ENCODE measurements at places on chromosomes 6 and 20. TPM values are rescaled to one million over a fixed set of nuclear protein-coding genes. Genes with fewer than 3 reads are reported as not detected.

DNA sequence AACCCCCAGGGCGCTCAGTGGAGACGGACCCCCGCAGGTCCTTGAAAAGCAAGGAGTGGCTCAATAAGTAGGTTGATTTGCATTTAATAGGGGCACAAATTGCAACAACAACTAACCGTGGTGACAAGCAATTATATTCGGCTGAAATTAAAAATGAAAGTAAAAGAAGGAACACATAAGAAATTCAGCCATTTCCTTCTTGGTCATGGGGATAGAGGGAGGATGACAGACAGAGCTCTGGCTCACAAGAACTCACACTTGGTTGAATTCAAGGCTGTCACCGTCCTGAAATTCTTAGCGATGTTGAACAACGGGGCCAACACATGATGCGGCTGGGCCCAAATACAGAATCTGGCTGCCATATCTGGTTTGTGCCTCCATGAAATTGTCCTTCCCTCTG lies 129.0 kb downstream of the EDN3 start:
- DNase-seq: no peak

- no peak for DNase-seq
Observed at GRCh38 chr6:45376310-45377042, 1.3 kb downstream of the SUPT3H start.

DNA sequence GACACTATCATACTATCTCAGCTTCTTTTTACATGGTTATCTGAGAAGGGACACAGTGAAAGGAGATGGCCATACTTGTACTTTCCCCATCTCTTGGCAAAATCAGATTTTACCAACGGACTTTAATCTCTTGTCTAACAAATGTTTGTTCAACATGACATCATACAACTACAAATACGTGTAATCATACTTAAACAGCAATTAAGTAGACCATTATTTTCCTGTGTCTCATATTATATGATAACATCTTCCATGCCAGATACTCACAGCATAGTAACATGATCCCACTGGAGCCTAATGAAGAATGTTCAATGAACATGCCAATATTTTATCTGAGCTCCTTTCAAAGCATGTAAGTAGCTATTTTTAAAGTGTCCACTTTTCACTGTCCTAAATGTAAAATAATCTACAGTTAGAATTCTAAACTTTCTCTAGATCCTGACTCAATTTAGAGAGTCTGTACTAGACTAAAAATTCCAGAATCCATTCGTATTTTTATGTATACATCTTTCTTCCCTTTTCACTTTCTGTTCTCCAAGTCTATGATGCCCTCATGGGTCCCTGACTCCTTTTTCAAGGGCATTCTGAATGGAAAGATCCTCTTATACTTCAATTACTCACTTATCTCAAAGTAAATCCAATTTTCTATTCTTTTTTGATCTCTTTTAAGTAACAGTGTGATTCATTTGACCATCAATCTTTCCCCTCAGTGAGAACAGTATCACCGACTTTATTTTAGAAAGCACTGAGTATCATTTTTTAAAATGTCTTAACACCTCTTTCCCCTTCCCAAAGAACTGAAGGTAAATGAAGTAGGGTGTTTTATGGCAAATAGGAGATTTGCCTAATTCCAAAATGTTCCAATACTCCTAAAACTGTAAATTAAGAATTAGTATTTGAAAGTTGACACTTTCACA lies 133.5 kb downstream of the CDK19 start:
- no peak for DNase-seq

DNA sequence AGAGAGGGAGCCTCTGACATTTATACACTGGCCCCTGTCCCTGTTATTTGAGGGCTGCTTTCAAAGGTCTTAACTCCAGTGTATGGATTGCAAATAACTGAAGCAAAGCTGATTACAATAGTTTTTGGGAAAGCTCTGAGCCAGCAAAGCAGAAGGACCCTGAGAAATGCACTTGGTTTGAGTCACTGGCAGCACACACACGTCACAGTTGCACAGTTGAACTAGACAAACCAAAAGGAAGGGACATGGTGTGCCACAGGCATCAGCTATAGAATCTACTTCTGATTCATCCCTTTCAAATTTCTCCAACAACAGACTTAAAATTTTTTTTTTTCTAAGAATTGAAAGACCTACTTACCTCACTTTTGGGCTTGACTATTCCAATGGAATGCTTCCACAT lies 56.4 kb downstream of the SNRNP48 start:
- DNase-seq: no peak

DNA sequence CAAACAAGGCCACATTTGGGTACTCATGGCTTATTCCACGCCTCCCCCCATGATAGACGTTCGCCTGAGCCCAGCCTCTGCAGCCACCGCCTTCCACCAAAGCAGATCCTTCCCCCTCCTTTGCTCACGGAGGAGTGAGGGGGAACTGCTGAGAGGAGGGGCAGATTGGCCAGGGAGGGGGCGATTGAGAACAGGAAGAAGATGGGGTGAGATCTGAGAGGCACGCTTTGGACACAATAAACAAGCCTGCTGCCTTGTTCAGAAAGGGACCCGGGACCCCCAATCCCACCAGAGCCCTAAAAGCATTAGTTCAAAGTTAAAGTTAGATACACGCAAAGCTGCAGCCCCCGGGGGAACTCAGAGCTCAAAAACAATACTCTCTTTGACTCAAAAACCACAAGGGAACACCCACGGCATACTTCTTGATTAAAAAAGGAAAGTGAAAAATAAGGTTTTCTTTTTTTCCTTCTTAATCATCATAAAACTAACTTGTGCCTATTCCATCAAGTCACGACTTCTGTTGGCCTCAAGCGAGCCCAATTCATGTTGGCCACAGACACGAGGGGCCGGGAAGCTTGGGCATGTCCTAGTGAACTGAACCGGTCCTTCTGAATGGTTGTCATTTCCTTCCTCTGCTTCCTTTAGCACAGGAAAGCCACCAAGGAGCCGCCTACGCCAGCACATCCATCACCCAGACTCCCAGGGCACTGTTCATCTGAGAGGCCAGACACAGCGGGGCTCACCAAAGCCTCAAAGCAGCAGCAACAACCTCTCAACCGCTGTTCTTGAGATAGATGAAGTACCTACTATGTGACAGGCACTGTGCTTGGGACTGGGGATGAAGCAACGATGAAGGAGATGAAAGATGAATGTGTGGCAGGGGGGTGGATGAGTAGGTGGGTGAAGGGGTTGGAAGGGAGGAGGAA lies 44.7 kb downstream of the NFATC2 start:
- no peak for DNase-seq

- no peak for DNase-seq
Observed at GRCh38 chr6:16228709-16229665, 9.4 kb upstream of the GMPR start.

GRCh38 chr20:25297141-25297905 lies 49.4 kb downstream of the PYGB start:
- no peak for DNase-seq

- DNase-seq: no peak
Observed at GRCh38 chr6:163170294-163170883, 244.1 kb upstream of the QKI start.

GRCh38 chr6:110643175-110643574 lies 166.8 kb upstream of the SLC22A16 start:
- no peak for DNase-seq

- DNase-seq: no peak
Observed at GRCh38 chr20:458776-459175, 3.6 kb downstream of the TBC1D20 start.

- DNase-seq: no peak
Observed at GRCh38 chr6:39037707-39038106, 10.9 kb upstream of the GLP1R start.

- no peak for DNase-seq
Observed at GRCh38 chr20:50304923-50305635, 114.4 kb downstream of the CEBPB start.

DNA sequence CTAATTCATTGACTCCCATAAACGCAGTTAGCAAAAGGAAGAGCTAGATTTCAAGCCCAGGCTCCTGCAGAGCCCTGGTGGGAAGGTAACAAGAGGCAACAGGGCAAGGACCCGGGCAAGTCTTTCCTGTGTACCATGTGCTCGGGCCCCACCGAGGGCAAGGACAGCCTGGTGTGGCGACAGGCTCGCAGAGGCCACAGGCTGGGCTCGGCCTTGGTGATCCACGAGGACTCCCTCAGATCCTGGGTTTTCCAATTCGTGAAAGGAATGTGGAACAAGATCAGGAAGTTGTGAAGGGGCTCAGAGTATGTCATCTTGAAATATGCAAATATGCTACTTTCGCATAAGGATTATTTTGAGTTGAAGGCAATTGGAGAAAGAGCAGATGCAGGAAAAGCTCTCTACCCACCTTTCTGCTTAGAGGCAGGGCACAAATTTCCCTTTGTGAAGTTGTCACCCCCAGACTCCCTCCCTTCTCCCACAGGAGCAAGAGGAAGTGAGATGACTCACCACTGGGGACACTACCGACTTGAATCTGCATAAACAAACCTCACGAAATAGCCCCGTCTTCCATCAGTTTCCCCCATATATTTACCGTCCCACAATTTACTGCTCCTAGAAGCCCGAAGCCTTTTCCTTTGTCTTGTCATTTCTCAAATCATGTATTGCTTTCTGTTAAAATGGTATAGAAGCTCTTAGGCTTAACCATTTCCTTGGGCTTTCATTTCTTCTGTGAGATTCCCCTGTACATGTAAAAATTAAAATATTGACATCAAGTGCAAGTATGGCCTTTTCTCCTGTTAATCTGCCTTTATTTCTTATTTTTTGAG lies 79.0 kb downstream of the PSMG4 start:
- DNase-seq: peak; percentile 18

- DNase-seq: no peak
Observed at GRCh38 chr6:57243954-57244353, 21.8 kb upstream of the RAB23 start.

- DNase-seq: no peak
Observed at GRCh38 chr6:157761926-157762325, 61.1 kb upstream of the SNX9 start.

- no peak for DNase-seq
Observed at GRCh38 chr20:4131911-4132310, 116.6 kb upstream of the RNF24 start.

DNA sequence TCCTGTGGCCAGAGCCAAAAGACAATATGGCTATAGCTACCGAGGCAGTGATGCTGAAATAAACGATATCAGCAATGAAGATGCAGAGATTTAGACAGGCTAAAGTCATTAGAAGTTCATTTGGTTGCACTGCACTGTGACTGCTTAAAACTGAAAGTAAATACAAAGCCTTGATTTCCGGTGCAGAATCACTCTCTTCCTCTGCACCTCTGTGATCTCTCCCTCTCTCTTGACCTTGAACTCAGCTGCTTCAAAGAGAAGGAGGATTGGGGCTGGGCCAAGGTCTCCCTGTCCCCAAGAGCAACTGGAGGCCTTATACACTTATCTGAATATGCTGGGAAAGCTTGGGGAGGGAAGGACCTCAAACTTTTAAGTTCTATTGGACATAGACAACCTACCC lies 34.6 kb upstream of the SPACA1 start:
- no peak for DNase-seq

- peak; percentile 85 for DNase-seq
Observed at GRCh38 chr20:57323034-57323433, 6.6 kb upstream of the SPO11 start.

DNA sequence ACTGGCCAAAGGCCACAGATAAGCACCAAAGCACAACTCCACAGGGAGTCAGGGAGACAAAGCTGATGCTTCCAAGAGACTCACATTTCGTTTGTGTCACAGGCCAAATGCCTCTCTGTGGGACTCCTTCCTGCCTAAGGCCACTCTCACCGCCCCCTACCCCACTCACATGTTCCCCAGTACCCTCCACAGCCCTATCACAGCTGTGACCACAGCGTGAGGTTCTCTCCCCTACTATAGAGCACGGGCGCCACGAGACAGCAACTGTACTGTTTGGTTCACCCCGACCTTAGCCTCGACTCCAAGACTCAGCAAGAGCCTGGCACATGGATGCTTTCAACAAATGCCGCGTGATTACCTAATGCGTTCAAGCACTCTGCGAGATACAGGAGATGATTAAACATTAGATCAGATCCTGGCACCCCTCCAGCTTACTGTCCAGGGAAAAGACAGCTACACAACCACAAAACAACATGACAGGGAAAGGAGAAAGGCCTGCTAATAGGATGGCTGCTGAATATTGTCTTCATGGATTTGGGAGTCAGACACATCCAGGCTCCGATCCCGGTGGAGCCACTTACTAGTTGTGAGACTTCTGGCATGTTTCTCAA lies 105.5 kb downstream of the AGPAT4 start:
- DNase-seq: no peak

DNA sequence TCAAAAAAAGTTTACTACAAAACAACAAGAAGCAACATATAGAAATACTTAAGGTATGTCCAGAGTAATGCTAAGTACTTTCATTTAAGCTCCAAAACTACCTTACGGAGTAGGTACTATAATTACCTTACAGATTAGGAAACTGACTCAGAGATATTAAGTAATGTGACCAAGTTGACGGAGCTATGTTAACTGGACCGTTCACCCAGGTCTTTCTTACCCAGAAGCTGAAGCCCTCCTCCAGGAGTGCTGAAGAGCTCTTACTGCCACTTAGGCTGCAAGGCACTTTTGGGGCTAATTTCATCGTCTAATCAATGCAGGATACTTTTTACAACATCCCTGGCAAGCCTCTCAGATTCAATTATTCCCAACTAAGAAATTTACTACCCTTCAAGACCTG lies 123.7 kb downstream of the CHD6 start:
- no peak for DNase-seq

GRCh38 chr20:48800177-48800576 lies 27.6 kb downstream of the PREX1 start:
- no peak for DNase-seq

GRCh38 chr20:36629719-36630681 lies 16.0 kb downstream of the SLA2 start:
- DNase-seq: no peak

DNA sequence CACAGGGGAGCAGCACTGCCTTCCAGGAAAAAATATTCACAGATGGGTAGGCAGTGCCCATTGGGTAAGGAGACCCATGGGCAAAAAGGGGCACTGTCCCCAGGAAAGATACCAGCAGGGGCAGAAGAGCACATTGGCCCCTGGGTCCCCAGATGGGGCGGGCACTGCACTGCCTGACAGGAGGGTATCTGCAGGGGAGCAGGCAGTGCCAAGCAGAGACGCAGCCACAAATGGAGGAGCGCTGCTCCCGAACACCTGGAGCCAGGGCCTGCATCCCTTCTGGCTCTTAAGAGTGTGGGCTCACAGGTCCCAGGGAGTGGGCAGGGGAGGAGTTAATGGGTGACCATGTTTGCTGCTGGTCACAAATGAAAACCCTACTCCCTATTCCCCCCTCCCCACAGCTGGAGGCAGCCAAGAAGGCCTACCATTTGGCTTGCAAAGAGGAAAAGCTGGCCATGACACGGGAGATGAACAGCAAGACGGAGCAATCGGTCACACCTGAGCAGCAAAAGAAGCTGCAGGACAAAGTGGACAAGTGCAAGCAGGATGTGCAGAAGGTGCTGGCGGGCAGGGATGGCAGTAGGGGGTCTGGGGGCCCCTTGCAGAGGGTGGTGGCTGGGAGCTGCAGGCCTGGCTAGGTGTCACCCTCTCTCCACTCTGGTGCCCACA lies 27.0 kb downstream of the SPDEF start:
- no peak for DNase-seq

NKAPL gene
- total RNA-seq: not detected

HAO1 gene
- total RNA-seq: not detected

BTBD3 gene
- total RNA-seq: 17.6 TPM

AIF1 gene
- not detected for total RNA-seq

NRN1 gene
- total RNA-seq: not detected

CNKSR3 gene
- 3.4 TPM for total RNA-seq

C6orf47 gene
- 17.8 TPM for total RNA-seq

LRRN4 gene
- 0.23 TPM for total RNA-seq

MBOAT1 gene
- 19.7 TPM for total RNA-seq

FHL5 gene
- not detected for total RNA-seq

PRND gene
- not detected for total RNA-seq

SNX21 gene
- 13.3 TPM for total RNA-seq

GPRC6A gene
- total RNA-seq: not detected

SLC22A3 gene
- not detected for total RNA-seq
